ENCODE measurements at places on chromosomes 5 and 9. TPM values are rescaled to one million over a fixed set of nuclear protein-coding genes. Genes with fewer than 3 reads are reported as not detected.
A peak's percentile ranks its signal among the peaks of the same experiment; 100 is the strongest.

AKNA gene
- total RNA-seq: 96.9 TPM

DNA sequence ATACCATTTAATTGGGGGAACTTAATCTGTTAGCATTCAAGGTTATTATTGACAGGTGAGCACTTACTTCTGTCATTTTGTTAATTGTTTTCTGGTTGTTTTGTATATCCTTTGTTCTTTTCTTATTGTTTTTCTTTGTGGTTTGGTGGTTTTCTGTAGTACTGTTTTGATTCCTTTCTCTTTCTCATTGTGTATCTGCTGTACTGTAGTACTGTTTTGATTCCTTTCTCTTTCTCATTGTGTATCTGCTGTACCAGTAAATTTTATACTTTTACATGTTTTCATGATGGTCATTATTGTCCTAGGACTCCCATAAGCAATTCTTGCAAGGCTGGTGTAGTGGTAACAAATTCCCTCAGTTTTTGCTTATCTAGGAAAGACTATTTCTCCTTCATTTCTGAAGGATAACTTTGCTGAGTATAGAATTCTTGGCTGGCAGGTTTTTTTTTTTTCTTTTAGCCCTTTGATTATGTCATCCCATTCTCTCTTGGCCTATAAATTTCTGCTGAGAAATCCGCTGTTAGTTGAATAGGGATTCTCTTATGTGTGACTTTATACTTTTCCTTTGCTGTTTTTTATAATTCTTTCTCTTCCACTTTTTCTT, 24.1 kb upstream of the CACNA1B start:
- no peak for DNase-seq

GRCh38 chr5:100590867-100591266, 55.7 kb downstream of the FAM174A start:
- no peak for DNase-seq

- DNase-seq: no peak
These were observed 996.3 kb downstream of the TAF11L14 start for GRCh38 chr5:18630458-18631045.

SARDH gene
- total RNA-seq: 10.5 TPM

TSSK1B gene
- not detected for total RNA-seq

GRCh38 chr5:168227973-168228615, 63.4 kb upstream of the WWC1 start:
- no peak for DNase-seq

GRCh38 chr9:12612211-12612770, 80.9 kb upstream of the TYRP1 start:
- DNase-seq: no peak

AHRR gene
- 0.54 TPM for total RNA-seq

DNA sequence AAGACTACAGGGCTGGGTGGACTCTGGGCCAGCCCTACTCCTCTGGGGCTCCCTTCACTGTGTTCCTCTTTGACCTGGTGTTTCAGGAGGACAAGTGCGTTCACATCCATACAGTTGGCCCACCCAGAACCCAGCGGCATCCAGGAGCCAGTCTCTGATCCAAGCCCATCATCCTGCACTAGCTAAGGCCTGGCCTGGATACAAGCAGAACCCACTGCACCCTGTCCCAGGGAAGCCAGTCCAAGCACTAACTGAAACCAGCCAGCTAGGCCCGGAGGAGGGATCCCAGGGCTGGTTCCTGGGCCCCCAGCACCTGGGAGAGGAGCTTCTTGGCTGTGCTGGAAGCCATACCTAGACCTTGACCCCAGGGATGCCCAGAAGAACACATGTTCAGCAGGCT, 4.1 kb upstream of the GBGT1 start:
- no peak for DNase-seq

GRCh38 chr9:137307255-137308056, 5.4 kb upstream of the NRARP start:
- peak; percentile 41 for DNase-seq

ERP44 gene
- total RNA-seq: 4.8 TPM

- no peak for DNase-seq
These were observed 41.4 kb upstream of the RUSC2 start for GRCh38 chr9:35448496-35448895.

TMEM232 gene
- 1.9 TPM for total RNA-seq

KCTD16 gene
- under 0.01 TPM for total RNA-seq

- DNase-seq: peak; percentile 28
These were observed 226.3 kb downstream of the AOPEP start for GRCh38 chr9:94952565-94953373.

GRCh38 chr9:14107977-14108376, 206.0 kb downstream of the NFIB start:
- no peak for DNase-seq

GRCh38 chr9:33221568-33221884, 18.4 kb upstream of the SPINK4 start:
- DNase-seq: no peak

DNA sequence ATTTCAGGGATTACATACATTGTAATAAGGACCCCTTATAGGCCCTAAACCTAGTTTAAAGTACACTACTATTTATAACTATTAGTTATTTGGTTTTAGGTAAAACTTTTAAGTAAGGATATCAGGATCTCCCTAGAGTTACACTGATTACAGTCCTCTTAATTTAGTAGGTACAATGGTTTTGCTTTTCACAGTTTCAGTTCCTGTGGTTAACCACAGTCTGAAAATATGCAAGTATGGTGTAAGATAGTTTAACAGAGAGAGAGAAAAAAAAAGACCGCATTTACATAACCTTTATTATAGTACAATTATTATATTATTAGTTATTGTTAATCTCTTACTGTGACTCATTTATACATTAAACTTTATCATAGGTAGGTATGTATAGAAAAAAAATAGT, 725.3 kb upstream of the PTPRD start:
- peak; percentile 43 for DNase-seq

- DNase-seq: no peak
These were observed 33.3 kb upstream of the RNF38 start for GRCh38 chr9:36433386-36433785.

DNA sequence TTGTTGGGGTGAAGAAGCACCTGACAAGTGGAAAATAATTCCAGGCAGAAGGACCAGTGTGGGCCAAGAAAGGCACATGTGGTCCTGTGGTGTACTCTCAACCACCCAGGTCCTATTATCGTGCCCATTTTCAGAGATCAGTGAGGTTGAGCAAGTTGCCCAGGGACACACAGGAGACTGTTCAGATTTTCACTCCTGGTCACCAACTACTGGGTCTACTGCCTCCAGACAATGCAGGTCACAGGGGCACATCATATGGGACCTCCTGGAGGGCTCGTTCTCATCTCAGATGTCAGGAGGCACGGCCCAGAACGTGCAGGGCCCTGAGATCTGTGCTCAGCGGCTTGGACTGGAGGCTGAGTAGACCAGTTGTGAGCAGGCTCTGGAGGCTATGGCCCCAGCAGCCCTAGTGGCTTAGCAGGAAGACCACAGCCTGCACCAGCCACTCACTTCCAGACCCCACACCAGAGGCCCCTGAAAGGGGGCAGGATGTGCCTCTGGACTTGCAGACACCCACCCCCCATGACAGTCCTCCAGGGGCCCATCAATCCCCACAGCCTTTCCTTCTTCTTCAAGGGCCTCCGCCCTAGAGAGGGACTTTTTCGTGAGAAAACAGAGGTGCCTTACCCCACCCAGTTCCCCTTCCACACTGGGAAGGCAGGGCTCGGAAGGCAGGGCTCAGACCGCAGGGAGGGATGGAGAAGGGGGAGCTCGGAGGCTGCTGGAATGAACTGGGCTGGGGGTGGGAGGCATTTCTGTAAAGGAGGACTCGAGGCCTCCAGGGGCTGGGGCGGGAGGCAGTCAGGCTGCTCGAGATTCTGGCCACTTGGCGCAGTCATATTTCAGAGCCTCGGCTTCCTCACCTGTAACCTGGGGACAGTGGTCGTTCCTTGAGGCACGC, 82.7 kb upstream of the NEURL1B start:
- no peak for DNase-seq

PPP2R2B gene
- 1.6 TPM for total RNA-seq

GRCh38 chr9:108103046-108103693, 613.6 kb upstream of the KLF4 start:
- no peak for DNase-seq

DNA sequence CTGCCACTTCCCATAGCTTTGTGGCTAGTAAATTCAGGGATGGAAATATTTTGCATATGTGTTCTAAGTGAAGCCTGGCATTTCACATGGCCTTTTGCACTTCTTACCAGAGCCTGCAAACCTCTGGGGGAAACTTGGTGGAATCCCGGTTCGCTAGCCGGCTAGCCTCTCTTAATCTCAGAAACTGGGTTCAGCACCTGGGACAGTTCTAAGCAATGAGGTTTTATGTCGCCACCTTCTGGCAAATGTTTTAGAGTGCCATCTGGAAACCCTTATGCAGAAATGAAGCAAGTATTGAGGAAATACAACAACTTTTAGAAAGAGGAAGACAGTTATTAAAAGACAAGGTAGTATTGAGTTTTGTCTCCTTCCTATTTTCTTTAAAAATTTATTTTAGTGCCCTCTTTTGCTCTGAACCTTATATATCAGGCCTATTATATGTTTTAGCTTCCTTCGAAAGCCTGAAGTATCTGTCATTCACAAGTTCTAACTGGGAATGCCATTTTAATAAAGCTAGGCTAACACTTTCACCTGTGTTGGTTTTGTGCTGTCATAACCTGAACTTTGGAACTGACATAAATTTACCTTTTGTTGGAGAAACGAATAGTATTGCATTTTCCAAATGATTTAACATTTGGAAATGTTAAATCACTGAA, 963 bp upstream of the HTR1A start:
- DNase-seq: peak; percentile 47

GRCh38 chr9:6409811-6410210, 3.2 kb upstream of the UHRF2 start:
- no peak for DNase-seq

GRCh38 chr5:43773478-43773844, 170.5 kb downstream of the NNT start:
- DNase-seq: no peak

DNA sequence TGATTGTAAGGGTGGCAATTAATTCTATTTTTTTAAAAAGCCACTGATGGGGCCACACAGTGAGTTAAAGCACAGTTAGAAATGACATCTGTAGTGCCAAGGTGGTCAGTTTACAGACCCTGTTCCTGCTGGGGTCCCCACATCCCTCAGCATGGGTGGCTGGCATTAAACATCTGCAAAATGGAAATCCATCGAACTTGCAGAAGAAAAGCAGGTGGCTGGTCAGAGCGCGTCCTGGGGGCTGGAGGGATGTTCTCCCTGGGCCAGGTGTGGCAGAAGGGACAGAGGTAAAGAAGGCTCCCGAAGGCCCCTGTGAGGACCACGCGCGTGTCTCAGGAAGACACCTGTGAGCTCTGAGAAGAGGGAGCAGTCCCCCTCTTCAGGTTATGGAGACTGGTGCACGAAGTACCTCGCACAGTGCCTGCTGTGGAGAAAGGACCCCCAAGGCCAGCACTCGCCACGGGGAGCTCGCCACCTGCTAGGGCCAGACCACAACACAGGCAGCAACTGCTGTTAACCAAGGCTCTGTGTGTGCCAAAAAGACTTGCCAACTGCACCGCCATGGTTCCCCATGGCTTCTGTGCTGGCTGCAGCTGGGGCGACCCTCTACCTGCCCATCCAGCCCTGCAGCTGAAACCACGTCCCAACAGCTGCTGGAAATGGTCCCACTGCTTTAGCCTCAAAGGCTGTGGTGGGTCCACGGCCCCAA, 65.2 kb downstream of the RASGEF1C start:
- no peak for DNase-seq

DNA sequence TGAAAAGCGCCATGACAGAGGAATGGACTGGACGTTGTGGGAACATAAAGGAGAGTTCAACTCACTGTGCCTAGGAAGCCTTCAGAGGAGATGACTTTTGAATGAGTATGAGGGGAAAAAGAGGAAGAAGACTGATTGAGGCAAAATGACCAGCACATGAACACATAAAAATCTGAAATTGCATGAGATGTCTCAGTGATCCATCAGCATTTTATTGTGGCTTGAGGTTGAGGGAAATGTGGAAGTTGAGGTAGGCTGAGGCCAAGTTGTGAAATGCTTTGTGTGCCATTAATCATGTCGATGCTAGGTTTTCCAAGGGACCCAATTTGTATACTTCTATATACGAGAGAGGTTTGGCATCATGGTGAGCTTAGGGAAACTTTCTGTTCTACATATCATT, 140.9 kb upstream of the TLX3 start:
- no peak for DNase-seq

GRCh38 chr5:154721481-154722058, 33.6 kb upstream of the LARP1 start:
- no peak for DNase-seq

GRCh38 chr5:139976703-139977102, 66.4 kb downstream of the NRG2 start:
- no peak for DNase-seq

CDO1 gene
- total RNA-seq: 0.27 TPM

- no peak for DNase-seq
These were observed 1526.4 kb upstream of the NUDT12 start for GRCh38 chr5:105088961-105089360.

SGCD gene
- under 0.01 TPM for total RNA-seq

ARL14EPL gene
- total RNA-seq: not detected

GRCh38 chr9:72814083-72814597, 138.7 kb downstream of the ALDH1A1 start:
- DNase-seq: no peak

- no peak for DNase-seq
These were observed 351.5 kb downstream of the MED10 start for GRCh38 chr5:6026766-6027406.

GRCh38 chr9:85610074-85610860, 131.5 kb downstream of the AGTPBP1 start:
- DNase-seq: peak; percentile 71

SLIT3 gene
- total RNA-seq: under 0.01 TPM

ENTPD2 gene
- not detected for total RNA-seq

FOXD4L3 gene
- total RNA-seq: under 0.01 TPM

IL33 gene
- not detected for total RNA-seq

DNA sequence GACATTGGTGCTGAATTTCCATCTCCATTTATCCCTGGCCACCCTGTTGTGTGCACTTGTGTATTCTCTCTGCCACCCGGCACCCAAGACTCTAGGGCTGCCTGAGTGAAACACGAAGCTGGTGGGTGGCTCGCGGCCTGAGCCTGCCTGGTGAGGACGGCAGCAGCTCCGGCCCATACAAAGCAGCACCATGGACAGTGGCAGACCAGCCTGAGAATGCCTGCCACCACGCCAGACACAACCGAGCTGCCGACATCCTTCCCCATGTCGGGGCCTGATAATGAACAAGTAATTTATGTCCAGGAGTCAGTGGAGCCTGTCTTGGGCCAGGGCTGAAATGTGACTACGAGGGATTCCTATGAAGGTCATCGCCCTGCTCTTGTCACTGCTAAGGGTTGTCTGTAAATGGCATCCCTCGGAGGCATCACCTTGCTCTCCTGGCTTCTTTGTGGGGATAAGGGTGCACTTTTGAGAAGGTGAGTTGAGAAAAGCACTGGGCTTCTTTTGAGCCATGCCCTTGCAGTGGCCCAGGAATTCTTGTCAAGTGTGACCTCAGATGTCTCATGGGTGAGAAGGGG, 175.7 kb downstream of the MELK start:
- DNase-seq: no peak

PDE8B gene
- total RNA-seq: 0.27 TPM

PHF2 gene
- 12.9 TPM for total RNA-seq

- DNase-seq: no peak
These were observed 33.1 kb upstream of the ORM1 start for GRCh38 chr9:114289571-114290481.

- DNase-seq: no peak
These were observed 140.5 kb upstream of the TUT7 start for GRCh38 chr9:86494644-86495111.

Data from hematopoietic multipotent progenitor cell (in vitro differentiated cells).